Activated CD8-positive, alpha-beta memory T cell treated with anti-CD3 and anti-CD28 coated beads, Interleukin-2, amount 50 U/mL, for 4 hours (primary cell): ENCODE measurements at places on chromosomes 1 and 21.
A peak's percentile ranks its signal among the peaks of the same experiment; 100 is the strongest.

DNA sequence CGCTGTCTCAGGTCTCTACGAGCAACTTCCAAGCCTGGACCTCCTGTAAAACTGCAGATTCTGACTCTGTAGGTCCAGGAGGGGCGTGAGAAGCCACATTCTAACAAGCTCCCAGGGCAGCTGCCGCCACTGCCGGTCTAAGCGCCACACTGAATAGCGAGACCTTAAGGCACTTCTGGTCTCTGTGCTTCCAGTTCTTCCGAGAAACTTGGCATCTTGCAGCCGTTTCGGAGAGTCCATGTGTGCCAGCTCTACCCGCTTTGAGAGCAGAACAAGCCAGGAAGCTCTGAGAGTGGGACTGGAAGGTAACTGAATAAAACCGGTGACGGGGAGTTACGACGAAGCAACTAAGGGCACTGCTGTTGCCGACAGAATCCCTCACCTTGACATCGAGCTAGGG, 12.5 kb downstream of the AGT start:
- no peak for DNase-seq

GRCh38 chr1:219412772-219413171, 200.1 kb downstream of the ZC3H11B start:
- no peak for DNase-seq

- DNase-seq = no peak
Measured at GRCh38 chr1:228857611-228858010, 122.3 kb downstream of the RHOU start.

DNA sequence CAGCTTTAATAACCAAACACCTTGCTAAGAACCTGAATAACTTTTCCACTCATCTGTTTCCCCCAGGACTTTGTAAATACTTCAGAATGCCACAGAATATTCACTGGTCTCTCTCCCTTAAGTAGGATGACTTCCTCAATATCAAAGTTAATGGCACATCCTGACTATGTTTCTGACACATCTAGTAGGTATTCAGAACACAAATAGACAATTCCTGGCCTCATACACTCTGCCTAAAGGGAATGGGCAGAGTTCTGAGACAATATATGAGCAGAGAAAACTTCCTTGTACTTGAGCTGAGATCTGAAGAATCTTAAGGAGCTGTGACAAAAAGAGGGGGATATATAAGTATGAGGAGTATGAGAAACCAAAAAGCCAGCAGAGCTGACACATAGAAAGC, 34.8 kb downstream of the ANKRD13C start:
- no peak for DNase-seq

GRCh38 chr1:16260814-16261213, 23.8 kb upstream of the CPLANE2 start:
- DNase-seq = no peak

DNA sequence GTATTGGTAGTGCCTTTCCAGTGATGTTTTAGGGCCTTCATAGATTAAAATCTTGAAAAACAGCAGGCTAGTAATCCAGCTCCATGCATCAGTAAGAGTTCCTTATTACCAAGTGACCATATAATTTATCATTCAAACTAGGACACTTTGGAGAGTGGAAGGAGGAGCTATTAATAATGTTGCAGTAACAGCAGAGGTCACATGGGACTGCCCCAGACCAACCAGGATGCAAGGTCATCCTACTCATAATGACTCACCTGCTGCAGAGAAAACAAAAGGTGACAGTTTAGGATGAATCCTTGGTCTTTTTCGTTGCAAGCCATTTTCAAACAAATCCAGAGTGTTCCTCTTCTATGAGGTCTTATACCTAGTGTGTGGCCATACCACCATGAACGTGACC, 187.4 kb downstream of the NUF2 start:
- no peak for DNase-seq

- no peak for DNase-seq
Measured at GRCh38 chr1:35046730-35047129, 15.0 kb upstream of the ZMYM6 start.

- DNase-seq = no peak
Measured at GRCh38 chr1:153606194-153606593, 6.7 kb downstream of the S100A16 start.

GRCh38 chr21:45228656-45229240, 58.9 kb downstream of the POFUT2 start:
- no peak for DNase-seq

DNA sequence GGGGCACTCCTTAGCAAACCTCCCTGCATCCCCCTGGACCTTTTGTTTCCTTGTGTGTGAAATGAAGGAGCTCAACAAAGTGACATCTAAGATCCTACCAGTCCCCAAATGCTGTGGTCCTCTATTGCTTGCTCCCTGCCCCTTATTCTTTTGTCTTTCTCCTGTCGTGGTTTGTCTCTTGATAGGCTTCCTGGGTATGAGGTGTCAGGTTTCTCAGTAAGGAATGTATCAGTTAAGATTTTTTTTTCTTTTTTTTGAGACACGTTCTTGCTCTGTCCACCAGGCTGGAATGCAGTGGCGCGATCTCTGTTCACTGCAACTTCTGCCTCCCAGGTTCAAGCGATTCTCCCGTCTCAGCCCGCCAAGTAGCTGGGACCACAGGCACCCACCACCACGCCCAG, 16.8 kb downstream of the CNIH3 start:
- no peak for DNase-seq

- DNase-seq = no peak
Measured at GRCh38 chr1:53084589-53084971, 22.6 kb downstream of the PODN start.

GRCh38 chr1:31502926-31503511, 73.3 kb upstream of the TINAGL1 start:
- DNase-seq = no peak

- DNase-seq = no peak
Measured at GRCh38 chr21:25837533-25838265, 102.9 kb downstream of the GABPA start.

GRCh38 chr1:17027900-17028299, 16.2 kb upstream of the ATP13A2 start:
- DNase-seq = no peak

DNA sequence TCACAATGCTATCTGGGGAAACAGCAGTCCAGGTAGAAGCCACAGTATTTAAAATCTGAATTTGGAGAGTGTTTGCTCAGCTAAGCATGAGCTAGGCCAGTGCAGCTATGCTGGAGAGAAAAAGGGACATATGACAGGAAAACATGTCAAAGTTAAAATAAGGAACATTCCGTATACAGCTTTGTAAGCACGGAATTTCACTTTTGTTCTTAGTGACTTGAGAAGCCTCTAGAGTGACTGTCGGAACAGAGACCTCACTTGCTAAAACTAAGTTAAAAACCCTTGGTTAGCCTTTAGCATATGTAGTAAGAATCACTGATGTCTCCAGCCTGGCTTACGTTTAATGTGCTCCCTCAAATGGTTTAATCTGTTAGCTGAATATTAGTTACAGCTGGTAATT, 661.7 kb downstream of the KCNT2 start:
- no peak for DNase-seq

GRCh38 chr1:229196404-229197264, 74.3 kb upstream of the RAB4A start:
- no peak for DNase-seq

GRCh38 chr1:31587720-31588423, 11.6 kb downstream of the TINAGL1 start:
- DNase-seq = peak; percentile 46

DNA sequence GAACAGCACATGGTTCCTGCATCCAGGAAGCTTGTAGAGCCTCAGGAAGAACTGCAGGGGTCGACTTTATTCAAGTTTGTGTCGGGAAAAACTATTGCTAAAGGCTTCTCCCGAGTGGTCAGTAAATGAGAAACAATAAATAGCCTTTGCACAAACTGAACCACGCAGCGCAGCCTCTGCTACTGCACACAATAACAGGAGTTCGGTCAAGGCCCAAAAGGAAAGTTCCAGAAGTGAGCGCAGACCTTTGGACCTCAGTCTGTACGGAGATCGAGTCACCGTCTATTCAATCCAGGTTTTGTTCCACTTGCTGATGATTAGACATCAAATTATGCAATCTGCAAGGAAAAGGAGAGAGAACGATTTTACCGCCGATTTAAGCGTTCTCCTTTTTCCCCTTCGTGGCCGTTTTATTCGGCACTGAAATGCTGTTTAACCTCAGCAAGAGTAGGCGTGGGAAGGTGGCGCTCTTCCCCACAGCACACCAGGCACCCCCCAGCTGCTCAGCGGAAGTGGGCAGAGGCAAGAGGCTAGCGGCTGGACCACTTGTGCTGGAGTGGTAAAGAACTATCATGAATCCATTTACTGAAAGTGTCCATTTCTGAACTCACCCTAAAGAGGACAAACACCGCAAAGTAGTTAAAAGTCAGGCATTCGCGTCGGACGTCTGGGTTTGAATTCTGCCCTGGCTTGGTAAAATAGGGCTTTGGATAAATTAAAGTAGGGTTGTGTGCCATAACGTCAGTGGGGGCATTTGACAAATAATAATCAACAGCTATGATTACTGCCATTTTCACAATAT, 6.1 kb upstream of the LHX8 start:
- no peak for DNase-seq

DNA sequence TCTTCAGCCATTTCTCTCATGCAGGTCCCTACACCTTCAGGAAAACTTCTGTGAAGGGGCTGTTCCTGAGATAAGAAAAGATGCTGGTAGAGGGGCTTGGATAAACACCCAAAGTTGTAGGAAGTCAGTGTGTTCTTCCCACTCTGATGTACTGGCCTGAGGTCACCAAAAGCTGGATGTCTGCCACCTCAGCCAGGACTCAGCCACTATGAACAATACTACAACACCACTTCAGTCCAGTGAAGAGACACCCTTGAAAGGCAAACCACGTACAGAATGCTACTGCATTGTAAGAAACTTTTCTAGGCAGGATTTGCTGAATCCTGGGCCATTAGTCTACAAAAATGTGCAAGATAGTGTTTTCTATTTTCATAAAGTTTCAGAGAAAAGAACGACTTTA, 2.4 kb downstream of the PTPN14 start:
- no peak for DNase-seq

DNA sequence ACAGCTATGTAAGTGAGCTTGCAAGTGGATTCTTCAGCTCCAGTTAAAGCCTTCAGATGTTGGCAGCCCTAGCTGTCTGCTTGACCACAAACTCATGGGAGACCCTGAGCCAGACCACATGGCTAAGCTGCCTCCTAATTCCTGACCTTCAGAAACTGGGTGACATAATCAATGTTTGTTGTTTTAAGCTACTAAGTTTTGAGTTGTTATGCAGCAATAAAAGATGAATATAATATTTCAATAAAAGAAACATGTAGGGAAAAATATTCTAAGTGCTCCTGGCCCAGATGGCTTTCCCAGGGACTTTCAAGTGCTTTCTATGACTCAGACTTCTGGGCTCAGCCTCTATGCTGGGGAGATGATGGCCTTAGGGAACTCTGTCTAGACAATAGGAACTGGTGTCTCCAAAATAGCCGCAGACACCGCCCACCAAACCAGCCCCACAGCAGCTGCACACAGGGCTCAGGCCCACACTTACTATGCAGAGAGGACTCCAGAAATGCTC, 20.3 kb upstream of the AZIN2 start:
- DNase-seq = no peak

DNA sequence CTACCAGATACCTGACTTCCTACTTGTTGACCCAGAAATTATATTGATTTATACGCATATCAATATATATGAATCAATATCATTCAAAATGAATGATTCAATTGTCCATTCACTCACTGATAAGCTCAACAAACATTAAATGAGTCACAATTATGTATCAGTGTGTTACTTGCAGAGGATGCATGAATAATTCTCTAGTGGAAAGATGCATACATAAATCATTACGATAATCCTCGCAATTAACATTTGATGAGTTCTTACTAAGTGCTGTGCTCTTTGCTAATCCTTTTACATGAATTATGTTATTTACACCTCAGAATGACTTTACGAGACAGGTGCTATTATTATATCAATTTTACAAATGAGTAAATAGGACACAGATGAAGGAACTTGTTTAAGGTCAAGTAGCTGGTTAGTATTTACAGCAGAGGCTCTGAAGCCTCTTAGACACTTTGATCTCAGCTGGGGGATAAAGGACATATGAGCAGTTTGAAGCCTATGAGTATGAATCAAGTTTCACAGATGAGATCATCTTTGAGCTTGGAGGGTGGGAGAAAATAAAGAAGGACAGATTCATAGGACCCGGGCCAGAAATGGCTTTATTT, 112.8 kb upstream of the ADAMTS5 start:
- no peak for DNase-seq

- DNase-seq = no peak
Measured at GRCh38 chr1:157292302-157292701, 154.1 kb upstream of the ETV3 start.

DNA sequence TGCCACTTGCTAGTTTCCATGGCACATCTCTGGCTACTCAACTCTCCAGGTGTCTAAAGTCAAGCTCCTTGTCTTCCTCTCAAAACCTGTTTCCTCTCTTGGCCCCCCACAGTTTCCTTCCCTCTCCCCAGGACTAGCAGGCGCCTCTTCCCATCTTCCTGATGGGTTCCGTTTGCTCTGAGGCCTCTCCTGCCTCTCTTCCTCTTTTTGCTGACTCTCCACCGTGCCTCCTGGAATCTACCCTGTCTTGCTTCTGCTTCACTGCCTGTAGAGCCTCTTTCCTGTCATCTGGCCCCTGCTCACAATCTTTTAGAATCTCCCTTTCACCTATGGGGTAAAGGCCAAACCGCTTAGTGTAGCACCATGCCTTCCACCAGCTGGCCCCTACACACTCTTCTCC, 21.8 kb upstream of the LHX4 start:
- no peak for DNase-seq

GRCh38 chr1:62398377-62398776, 38.5 kb upstream of the USP1 start:
- DNase-seq = no peak

- DNase-seq = no peak
Measured at GRCh38 chr1:75328691-75329090, 194.5 kb downstream of the LHX8 start.

- no peak for DNase-seq
Measured at GRCh38 chr1:91682882-91683597, 182.4 kb downstream of the CDC7 start.

GRCh38 chr1:4109628-4109940, 209.5 kb upstream of the C1orf174 start:
- DNase-seq = no peak

DNA sequence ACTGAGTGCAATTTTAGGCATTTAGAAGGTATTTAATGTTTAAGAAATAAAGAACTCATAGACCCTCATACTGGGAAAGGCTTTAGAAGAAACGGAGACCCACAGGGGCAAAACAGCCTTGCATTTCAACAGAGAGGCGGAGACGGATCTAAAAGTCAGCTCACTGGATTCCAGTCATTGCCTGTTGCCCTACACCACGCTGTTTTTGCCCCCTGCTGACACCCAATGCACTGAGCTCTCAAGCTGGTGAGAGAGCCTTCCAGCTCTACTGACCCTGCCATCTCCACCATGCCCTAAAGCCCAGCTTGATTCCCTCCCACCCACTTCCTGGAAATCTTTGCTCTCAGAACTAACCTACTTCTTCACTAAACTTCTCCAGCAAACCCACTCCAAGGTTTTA, 7.2 kb upstream of the TRAF3IP3 start:
- no peak for DNase-seq
